Neuronal stem cell (in vitro differentiated cells): ENCODE measurements at places on chromosomes 12 and 14.

- DNase-seq: no peak
These were observed 10.8 kb downstream of the SNRNP35 start for GRCh38 chr12:123468786-123469185.

DNA sequence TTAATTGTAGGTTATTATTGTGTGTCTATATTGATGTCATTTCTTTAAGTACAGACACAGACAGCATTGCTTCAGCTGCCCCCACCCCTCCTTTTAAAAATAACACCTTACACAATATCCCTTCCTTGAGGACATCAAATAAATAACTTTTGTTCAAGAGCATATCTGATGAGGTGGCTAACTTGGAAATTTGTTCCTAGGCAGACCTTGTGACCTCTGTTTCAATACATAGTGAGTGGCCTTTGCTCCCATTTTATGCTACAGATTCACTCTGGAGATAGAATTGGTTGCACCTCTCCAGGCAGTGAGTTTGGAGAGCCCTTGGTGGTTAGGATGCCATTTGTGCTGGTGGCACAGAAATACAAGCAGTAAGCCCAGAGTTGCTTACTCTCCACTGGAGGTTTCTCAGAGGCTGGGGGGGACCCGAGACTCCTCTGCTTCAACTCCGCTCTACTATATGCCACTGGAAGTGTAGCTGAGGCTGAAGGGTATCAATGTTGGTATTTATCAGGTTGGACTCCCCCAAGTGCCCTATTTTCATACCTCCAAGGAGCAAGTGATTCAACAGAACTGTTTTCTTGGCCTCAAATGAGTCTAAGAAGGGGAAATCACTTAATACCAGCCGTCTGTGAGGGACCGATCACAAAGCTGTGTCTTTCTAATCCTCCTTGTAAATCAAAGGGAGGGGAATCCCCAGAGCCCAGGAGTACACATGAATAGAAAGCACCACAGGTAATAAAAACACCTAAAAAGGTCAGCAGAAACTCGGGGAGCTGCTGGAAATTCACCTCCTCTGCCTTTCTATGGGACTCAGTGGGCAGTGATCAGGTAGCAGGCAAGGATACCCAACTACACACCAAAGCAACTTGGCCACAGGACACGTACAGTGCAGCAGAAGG lies 463.1 kb downstream of the RAD51B start:
- no peak for DNase-seq

DNA sequence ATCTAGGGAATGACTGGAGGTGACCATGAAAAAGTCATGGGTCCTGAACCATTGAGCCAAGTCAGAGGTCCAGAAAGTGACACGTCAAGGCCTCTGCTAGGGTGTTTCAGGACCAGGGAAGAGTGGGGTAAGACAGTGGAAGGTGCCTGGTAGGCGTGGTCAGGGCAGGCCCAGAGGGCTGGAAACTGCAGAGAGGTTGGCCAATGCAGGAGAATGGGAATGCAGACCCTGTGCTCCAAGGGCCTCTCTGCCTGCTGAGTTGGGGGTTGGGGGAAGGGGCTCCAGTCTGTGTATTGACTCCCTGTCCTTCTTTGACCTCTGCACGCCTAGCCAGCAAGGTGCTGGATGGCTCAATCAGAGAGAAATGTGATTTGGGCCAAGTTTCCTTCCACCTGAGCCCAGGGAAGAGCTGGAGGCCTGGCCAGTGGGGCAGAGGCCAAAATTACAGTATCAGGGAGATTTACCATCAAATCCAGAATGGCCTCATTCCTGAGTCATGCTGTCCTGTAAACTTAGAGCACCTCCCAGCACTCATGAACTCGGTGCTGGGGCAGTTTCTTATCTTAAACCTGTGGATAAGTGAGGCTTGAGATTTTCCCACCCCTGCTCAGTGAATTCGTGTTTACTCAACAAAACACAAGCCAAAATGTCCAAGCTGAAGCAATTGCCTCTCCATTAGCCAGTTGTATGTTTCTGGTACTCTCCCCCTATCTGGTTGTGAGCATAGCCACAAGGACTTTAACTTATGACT lies 24.4 kb downstream of the IRF2BPL start:
- no peak for DNase-seq

DNA sequence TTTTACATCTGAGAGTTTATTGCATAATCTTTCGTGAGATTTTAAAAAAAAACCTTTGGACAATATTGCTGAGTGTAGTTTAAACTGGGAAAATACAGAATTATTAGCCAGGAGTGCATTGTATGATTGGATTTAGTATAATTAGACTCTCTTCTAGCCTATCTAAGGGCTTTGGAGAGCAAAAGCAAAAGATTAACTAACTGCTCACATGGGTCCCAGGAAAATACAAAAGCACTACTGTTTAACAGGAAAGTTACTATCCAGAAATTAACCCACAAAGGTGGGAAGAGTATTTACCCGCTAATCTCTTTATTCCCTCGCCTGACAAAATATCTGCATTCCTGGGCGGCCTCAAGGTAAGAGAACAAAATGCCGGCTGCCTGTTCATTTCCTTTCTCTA lies 309.5 kb downstream of the ATXN7L3B start:
- no peak for DNase-seq

- DNase-seq: no peak
These were observed 96.9 kb upstream of the EVL start for GRCh38 chr14:99968191-99968920.

DNA sequence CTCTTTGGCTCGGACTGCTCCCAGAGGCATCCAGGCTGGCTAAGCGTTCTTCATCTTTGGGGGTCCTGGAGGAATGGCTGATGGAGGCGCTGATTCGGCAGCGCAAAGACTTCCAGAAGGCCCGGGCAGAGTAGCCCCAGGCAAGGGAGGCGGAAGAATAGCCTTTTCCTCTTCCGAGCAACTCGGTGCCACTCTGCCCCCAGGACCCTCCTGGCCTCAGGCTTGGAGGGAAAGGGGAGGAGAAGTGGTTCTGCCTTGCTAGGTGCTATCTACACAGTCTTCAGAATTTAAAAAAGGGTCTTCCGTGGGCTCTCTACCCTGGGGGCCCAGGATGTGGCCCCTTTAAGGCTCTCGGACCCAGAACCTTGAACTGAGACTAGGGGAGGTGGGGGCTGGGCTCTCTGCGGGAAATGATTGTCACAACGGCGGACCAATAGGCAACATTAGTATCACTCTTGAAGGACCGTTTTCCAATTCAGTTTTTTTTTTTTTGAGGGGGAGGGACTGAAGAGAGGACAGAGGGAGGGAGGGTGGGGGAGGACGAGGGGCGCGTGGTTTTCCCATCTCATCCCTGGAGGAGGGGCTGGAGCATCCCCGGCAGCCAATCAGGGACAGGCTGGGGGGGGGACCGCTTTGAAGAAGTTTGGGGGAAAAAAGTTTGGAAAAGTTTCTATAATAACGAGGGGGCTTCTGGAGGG lies at the start of gene NFATC4:
TSS of gene NFATC4 (plus strand) at position 671 of the 698 bp plus-strand sequence. CDS start 157 bp downstream, outside the sequence.
- DNase-seq: peak; percentile 90

GRCh38 chr12:92786045-92786444 lies 83.3 kb downstream of the PLEKHG7 start:
- no peak for DNase-seq

GRCh38 chr12:107586256-107586970 lies 99.2 kb upstream of the PWP1 start:
- no peak for DNase-seq

DNA sequence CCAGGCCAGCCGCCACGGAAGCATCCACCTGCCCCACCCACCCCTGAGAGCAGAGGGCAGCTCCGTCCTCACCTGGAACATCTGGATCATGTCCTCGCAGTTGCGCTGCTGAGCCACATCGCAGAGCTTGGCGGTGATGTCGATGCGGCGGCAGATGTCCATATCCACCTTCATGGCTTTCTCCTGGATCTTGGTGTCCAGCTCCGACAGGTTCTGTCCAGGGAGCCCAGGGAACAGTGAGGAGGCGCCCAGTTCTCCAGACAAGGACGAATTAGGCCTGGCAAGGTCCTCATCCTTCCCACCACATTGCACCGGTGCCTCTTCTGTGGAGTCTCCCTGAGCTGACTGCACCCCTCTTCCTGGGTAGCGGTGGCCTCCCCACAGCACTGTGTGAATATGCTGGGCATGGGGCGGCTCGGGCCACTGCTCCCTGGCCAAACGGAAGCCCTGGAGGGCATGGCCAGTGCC lies 6.1 kb downstream of the IFFO1 start:
- DNase-seq: no peak

DNA sequence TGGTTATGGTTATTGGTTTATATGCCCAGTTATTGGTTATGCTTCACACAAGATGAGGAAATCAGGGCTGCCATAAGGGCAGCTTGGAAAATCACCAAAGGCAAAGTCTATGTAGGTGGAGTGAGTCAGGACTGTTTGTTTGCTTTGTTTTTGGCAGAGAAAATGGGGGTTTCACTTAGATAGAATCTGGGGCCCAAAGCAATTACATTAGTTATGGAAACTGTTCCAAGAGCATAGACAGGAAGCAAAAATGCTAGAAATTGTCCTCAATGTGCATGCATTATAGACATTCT lies 2.2 kb downstream of the VAMP1 start:
- DNase-seq: no peak

DNA sequence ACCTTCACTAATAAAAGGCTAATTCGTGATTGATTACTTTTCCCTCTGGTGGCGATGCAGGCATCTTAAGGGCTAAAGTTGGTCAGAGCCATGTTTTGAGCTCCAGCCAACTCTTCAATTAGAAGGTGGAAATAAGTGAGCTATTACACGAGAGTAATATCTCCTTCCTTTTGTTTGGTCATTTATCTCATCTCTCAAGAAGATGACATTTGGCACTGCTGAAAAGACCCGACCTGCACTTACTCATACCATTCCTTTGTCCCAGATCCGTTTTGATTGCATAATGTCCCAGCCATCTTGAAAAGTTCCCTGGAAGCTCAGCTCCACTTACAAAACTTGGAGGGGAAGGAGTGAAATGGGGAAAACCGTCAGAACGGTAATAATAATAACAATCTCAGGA lies 316.2 kb downstream of the VRK1 start:
- DNase-seq: no peak

DNA sequence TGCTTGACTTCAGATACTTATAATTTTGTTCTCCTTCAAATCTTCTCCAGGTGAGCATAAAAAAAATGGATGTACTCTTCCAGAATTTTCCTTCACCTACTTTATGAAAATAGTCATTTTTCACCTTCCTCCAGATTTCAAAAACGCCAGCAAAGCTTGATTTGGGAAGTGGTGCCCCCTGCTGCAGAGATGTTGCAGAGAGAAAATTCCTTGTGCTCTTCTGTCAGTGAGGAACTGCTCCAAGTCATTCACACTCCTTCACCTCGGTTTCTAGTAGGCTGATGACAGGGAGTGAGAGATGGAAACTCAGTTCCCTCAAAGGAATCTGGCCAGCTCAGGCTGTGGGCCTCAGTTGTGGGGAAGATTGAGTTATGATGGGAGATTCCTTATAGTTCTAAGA lies 24.2 kb upstream of the RNASE3 start:
- no peak for DNase-seq

DNA sequence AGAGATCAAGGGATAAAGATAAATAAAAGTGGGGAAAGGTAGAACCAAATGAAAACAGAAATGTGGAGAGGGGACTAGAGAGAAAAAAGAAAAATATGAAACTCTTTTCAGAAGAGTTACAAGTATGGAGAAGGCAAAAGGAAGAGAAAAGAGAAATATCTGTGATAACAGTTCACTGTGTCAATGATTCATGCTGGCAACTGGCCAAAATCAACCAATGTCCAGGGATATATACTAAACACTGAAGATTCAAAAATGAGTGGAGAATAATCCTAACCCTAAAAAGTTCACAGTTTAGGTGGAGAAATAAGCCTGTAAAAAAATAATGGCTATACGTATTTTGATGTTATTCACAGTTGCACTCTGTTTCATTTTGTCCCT lies 372.3 kb upstream of the KITLG start:
- DNase-seq: no peak

DNA sequence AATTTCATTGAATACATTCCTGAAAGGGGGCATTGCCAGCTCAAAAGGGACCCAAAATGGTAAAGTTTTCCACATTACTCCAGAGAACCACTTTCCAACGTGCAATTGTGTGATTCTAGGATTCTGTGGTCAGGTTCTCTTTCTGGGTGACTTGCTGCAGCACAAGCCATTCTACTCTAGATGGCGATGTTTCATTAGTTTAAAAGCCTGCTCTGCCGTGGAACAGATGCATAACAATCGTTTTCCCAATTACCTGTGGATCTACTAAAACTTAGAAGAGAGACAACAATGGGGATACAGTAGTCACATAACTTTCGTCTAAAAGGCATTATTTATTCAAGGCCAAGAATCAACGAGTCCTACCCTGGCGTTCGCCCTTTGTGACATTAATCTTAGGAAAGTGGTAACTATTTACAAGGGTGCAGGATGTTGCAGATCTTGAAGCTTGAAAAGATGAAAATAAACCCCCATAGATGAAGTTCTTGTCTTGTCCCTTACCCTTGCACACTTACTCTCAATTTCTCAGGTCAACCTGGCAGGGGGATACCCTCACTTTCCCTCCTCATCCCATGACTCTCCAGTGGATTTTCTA lies 400.9 kb downstream of the SNAPC1 start:
- peak; percentile 48 for DNase-seq

GRCh38 chr12:97464385-97465321 lies 2.0 kb downstream of the RMST start:
- DNase-seq: peak; percentile 21

DNA sequence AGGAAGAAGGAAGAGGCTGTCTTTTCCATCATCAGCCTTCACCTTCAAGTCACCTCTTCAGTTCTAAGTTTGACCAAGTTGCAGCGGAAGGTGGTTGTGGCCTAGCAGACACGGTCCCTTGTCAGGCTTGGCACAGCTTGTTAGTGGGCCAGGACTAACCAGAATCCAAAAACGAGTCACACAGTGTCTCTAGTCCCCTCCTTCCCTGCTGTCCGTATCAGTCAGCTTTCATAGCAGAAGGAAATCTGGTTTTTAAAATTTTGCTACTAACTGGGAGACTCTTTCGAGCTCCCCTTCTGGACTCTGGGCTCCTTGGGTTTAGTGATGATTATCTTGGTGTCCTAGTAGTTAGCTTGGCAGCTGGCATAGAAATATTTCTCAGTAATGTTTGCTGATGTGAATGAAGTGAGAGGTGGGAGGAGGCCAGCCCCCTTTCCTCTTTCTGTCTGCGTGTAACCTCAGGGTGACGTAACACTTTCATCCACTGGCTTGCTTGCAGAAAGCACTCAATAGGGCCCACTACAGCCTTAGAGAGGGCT lies 3.8 kb downstream of the ETV6 start:
- no peak for DNase-seq

DNA sequence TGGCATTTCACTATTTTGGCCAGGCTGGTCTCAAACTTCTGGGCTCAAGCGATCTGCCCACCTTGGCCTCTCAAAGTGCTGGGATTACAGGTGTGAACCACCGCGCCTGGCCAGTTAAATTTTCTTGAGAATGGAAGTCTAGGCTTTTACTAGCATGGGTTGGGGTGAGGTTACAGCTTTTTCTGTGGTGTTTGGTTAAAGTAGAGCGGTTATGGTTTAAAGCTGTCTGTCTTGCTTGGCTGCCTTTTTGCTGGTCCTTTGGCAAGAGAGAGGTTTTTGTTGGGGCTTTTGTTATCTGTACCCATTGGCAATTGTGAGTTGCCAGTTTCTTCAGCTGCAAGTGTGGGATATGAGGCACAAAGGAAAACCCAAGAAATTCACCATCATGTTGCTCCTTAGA lies 84.1 kb downstream of the BRMS1L start:
- DNase-seq: no peak
